ENCODE measurements at places on chromosomes 2 and 18.
A peak's percentile ranks its signal among the peaks of the same experiment; 100 is the strongest.

DNA sequence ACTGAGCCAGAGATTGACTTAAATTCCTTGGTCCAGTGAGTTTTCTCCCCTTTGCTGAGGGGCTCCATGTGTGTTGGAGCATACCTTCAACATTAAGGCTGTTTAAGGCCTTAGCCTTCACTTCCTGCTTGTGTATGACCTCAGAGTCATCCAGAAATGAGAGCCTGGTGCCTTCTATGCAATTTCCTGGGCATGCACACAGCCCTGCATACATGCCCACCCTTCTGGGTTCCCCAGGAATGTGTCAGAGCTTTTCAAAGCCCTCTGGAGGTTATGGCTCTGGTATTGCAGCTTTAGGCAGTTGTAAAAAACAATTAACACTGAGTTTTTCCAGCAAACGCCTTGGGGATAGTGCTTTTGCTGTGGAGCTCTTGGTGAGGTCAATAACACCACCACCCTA lies 16.7 kb downstream of the IL1R1 start:
- DNase-seq = no peak

- no peak for DNase-seq
These were observed 684.3 kb downstream of the KCNJ3 start for GRCh38 chr2:155382776-155383175.

DNA sequence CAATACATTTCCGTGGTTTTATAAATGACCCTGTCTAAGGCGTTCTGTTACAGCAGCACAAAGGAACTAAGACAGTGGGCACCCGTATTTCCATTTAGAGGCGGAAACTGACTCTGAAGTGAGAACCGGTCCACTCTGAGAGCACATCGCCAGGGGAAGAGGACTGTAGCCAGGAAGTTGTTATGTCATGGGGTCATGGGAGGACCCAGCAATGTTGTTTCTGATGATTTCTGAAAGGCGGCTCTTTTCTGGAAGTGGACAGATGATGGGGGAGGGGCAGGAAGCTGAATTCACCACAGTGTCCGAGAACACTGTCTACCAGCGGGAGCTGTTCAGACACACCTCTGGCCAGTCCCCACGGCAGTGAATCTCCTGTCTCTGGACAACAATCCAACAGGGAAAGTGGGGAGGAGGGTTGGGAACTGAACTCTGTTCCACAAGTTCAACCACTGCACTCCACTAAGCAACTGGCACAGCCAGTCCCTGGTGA lies 2.1 kb upstream of the LRRFIP1 start:
- no peak for DNase-seq

DNA sequence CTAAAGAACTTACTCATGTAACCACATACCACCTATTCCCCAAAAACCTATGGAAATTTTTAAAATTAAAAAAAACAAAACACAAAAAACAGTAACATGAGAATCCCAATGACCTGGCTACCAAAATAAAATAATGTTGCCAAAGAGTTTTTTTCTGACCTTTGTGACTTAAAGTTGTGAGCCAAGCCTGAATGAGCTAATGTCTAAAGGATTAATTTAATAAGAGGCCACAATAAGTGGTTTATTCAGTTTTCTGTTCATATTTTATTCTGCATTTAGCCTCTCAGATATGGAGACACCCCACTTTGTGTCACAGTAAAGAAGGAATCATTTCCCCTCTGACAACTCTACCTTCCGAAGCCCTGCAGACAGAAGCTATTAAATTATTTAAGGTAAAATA lies 42.6 kb upstream of the DYNC2LI1 start:
- DNase-seq = no peak

- DNase-seq = no peak
These were observed 270.0 kb downstream of the CYRIA start for GRCh38 chr2:16395601-16396000.

DNA sequence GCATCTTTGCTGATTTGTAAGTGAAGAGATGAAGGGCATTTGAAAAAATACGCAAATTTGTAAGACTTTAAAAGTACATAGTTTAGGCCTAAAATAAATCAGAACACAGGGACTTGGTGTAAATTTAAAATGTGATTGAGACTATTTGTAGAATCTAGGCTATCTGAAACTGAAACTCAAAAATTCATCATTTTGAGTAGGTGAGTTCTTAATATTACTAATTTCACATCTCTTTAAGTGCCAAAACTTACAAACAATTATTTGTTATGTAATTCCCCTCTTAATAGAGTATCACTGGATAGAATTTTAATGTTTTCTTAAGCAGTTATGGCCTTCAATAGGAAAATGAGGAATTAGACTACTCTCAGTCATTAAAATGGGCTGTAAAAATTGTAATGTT lies 14.0 kb upstream of the HRH4 start:
- DNase-seq = no peak

DNA sequence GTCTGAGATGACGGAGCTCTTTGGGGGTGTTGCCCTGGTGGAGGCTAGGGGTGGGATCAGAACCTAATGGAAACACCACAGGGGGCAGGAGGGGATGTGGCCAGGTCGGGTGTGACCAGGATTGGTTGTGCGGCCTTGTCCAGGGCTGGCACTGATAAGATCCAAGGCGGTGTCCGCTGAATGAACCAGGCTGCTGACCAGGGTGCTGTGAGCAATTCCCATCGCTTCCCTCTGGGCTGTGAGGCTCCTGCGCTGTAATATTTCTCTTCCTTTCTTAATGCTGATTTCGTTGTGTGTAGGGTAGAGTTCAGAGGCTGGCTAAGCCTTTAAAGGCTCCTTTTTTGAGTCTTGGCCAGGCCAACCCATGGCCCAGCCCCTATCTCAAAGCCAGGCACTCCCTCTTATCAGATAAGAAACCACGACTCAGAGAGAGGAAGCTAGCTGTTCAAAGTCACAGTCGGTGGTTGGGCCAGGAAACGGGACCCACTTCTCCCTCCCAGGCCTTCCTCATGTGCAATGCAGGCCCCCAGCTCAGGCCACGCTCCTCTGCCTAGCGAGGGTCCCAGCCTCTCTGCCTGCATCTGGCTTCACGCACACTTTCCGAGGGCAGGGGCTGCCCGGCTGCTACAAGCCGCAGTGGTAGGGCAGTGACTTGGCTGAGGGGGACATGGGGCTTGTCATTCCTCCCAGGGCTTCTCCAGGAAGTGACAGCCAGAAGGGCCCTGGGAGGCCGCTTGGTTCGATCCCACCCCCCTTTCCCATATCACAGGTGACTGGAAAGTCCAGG lies 26.0 kb upstream of the FOSL2 start:
- no peak for DNase-seq

DNA sequence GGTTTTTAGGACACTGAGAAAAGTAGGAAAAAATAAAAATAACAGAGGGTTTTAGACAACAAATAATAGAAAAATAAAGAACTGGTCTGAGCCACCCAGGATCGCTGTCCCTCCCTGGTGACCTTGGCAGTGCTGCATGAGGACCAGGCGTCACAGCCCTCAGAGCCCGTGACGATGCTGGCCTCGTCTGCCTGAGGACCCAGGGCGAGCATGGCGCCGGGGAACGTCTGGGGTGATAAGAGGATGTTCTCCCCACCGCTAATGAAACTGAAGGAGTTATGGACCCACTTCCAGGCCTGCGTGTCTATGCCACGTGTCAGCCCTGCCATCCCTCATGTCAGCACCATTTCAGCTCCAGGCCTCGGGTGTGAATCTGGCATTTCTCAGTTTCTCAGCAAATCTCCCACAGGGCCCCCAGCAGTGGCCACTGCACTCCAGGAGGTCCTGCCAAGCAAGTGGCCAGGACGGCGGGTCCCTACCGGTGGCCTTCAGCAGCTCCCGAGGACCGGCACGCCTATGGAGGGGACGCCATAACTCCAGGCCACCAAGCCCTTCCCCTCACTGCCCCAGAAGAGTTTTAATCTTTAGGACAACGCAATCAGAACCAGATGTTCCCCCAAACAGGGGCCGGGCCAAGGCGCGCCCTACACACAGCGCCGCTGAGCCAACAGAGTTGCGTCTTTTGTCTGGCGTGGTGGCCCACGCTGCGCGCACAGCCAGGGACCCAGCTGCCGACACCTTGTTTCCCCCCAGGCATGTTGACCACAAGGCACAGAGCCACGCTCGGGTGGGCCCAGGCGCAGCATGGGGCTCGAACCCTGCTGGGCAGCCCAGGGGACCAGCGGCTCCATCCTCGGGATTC lies 179.7 kb downstream of the TWIST2 start:
- no peak for DNase-seq

GRCh38 chr2:8575038-8575833 lies 106.6 kb upstream of the ID2 start:
- DNase-seq = no peak

GRCh38 chr18:5941890-5942289 lies 46.6 kb upstream of the TMEM200C start:
- no peak for DNase-seq

DNA sequence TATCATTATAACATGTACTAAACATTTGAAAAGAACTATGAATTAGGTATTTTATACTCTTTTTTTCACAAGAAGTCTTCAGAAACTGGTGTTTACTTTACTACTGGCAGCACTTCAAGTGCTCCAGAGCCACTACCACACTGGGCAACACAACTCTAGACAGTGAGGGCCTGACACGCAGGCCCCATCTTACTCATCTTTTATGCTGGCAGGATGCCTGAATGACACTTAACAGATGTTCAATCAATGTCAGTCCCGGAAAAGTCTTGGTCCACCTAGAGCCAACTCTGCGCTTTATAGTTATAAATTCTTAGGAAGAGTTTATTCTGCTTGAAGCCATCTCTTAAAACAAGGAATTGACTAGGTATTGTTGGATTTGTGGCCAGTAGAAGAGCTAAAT lies 8.7 kb upstream of the WIPF1 start:
- no peak for DNase-seq

DNA sequence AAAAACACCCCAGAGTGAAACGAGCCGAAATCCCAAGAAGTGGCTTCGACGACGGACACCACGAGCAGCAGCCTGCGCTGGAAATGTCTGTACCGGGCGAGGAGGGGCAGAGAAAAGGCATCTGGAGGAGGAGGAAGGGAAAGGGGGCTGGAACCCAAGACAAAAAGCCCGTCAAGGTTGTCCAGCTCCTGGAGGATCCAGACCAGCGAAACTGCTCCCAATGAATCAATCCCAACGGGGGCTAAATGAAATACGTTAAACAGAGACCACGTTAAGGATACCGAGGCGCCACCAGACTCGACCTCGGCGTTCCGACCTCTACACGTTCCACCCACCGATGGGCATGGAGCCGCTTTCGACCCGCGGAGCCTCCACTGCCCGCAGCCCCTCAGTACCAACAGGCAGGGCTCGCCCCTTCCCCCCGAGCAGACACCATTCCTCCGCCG lies 400 bp downstream of the CCDC88A start:
- DNase-seq = peak; percentile 19

- DNase-seq = no peak
These were observed 98.4 kb upstream of the NCKAP5 start for GRCh38 chr2:133666621-133667020.

- no peak for DNase-seq
These were observed 69.6 kb upstream of the CD28 start for GRCh38 chr2:203636588-203637470.

GRCh38 chr18:34957864-34958259 lies 83.4 kb upstream of the MAPRE2 start:
- DNase-seq = no peak

DNA sequence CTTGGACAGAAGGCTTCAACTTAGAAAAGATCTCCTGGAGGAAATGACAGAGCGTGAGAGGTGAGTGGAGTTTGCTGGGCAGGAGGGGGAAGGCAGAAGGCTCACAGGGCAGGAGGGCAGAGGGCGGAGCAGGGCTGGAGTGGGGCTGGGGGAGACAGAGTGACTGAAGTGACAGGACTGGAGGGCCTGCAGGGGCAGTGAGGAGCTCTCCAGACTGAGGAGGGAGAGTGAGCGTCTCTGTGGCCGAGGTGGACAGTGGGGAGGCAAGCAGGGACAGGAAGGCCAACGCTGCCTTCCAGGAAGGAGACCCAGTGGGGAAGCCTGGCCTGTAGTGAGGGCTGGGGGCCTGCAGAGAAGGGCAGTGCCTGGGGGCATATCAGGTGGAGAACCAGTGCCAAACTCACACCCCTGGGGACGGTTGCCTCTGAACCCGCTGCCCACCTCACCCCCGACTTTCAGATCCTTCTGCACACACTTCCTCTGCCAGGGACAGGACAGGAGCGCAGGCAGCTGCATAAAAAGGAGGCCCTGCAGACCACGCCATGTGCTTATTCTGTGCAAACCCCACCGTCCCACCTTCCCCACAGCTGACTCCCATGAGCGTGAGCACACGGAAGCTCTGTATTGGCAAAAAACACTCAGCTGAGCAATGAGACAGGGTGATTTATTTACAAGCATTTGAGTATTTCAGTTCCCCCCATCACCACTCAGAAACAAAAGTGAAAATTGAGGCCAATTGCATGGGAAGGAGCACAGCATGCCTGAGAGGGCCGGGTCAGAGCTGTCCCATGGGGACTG lies 244.3 kb downstream of the FAM210A start:
- DNase-seq = no peak

DNA sequence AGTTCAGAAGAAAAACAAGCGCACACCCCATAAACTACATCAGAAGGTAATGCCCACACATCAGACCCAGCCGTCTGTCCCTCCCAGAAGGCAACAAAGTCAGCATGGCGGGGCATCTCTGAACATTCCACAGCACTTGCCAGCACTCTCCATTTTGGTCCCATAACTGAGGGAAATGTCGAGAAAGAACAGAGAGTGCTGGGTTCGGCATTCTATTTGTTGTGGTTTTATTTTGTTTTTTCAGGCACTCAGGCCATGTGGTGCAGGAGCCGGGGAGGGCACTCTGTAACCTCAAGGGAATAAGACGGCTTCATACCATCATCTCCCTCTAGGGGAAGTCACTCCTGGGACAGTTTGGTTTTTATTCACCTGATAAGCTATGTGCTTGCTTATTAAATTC lies 156.0 kb downstream of the SEPTIN10 start:
- no peak for DNase-seq

GRCh38 chr2:26605195-26605998 lies 35.8 kb downstream of the CIB4 start:
- DNase-seq = peak; percentile 19

DNA sequence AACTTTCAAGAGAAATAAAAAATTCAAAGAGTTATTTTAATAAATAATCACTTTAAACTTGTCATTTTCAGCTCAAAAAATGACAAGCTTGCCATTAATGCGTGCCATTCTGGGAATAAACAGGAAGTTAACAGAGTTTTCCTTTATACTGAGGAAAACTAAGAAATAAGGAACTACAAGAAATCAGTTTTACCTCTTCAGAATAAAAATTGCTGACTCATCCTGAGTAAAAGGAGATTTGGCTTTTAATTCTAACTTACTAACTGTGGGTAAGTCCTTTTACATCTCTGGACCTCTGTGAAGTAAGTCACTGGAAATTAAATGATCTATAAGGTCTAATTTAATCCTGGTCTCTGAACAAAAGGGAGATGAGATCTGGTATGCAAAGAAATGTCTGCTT lies 16.1 kb downstream of the CEBPZ start:
- DNase-seq = no peak

DNA sequence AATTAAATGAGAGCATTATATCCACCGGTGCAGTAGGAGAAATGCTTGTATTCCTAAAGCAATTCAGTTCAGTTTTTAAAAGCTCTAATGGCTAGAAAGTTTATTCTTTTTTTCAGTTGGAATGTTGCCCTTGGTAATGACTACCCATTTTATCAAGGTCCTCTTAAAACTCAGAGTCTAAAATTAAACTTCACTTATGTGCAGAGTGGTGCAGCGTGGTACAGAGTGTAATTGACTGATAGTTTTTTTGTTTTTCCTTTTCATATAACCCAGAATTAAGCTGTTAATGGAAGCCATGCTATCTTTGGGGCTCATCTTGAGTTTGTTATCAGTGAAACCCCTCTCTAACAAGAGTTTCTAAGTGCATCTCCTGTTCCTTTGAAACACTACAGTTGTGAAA lies 21.4 kb downstream of the NCOA1 start:
- DNase-seq = no peak

GRCh38 chr2:15808204-15808910 lies 132.0 kb upstream of the MYCN start:
- no peak for DNase-seq

Data from stimulated activated CD4-positive, alpha-beta T cell treated with anti-CD3 and anti-CD28 coated beads, Interleukin-2, amount 100 ng/mL, for 48 hours (primary cell).